ENCODE measurements at places on chromosomes 12 and 14. TPM values are rescaled to one million over a fixed set of nuclear protein-coding genes. Genes with fewer than 3 reads are reported as not detected.

The OR6C70 gene
- total RNA-seq: not detected

The LRFN5 gene
- total RNA-seq: not detected

DNA sequence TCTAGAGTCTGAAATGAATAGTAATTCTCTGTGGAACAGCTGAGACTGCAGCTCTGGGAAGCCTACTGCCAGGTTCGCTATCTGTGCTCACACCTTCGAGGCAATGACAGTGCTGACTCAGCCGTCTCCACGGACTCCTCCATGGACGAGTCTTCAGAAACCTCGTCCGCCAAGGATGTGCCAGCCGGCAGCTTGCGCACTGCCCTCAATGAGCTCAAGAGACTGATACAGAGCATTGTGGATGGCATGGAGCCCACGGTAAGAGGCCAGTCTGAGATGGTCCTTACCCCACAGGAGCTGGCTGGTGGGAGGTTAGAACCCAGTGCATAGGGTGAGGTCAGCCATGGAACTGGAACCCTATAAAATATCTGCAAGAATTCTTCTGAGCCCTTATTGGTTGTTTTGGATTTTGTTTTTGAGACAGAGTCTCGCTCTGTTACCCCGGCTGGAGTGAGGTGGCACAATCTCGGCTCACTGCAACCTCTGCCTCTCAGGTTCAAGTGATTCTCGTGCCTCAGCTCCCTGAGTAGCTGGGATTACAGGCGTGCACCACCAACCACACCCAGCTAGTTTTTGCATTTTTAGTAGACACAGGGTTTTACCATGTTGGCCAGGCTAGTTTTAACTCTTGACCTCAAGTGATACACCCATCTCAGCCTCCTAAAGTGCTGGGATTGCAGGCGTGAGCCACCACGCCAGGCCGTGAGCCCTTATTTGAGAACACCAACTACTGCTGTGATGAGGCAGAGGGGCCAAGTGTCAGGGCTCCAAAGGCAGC, 43.9 kb downstream of the RAB35 start:
- DNase-seq: no peak

The P2RX2 gene
- not detected for total RNA-seq
